ENCODE measurements at places on chromosomes 4 and X. TPM values are rescaled to one million over a fixed set of nuclear protein-coding genes. Genes with fewer than 3 reads are reported as not detected.

DYNLT3 gene
- total RNA-seq: 22.2 TPM

DNA sequence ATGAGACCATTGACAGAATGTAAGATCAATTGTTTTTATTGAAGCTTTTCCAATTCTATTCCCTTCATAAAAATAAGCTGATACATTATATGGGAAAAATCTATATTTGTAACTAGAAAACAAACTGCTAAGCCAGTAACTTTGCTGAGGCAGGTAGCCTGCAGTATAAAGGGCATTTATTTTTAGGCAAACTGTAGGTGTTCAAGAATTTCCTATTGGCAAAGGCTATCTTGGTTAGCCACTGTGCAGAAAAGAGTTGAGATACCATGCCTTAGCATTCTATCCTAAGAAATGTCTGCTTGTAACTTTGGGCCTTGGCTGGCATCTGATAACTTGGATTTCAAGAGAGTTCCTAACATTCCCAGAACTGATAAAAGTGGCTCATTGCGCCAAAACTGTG is 18.5 kb upstream of the PRRG1 start:
- no peaks in the 10 kb centered on the region for H3K36me3 ChIP-seq
- H3K4me1 ChIP-seq: no peaks in the 10 kb centered on the region
- H3K4me3 ChIP-seq: no peak overlapping the region
- no peak for DNase-seq
- no peak overlapping the region for H3K27ac ChIP-seq

DNA sequence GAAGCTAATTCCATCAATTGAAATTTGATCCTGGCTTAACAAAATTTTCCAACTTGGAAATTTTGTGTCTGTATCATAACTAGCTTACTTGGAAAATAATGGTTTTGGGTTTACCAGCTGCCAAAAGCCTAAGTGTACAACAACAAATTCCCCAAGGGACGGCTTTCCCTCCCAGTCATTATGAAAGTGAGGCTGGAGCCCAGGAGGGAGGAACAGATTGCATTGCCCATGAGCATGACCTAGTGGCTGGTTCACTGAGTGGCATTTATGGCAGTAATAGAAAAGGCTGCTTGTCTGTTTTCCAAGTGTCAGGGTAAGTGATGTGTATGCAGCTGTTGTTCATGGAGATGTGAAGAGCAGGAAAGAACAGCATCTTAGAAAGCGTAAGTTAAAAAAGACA is 70.8 kb upstream of the HHIP start:
- no peaks in the 10 kb centered on the region for H3K4me1 ChIP-seq
- H3K27ac ChIP-seq: no peak overlapping the region
- DNase-seq: no peak
- no peaks in the 10 kb centered on the region for H3K36me3 ChIP-seq
- no peaks in the 10 kb centered on the region for H3K27me3 ChIP-seq

DNA sequence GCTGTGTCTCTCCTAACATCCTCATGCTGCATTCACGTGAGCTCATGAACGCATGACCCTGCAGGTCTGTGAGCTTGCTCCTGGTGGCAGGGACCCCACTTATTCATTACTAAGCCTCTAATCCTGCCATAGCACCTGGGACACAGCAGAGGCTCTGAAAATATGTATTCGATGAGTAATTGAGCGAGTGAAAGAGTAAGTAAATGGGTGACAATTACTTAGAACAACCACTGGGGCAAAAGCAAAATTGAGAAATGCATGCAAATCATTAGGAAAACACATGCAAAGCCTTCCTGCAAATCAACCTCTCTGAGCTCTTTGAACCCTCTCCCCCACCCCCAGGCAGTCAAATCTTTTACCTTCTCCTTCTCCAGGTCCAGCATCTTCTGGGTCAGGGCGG is 23.6 kb upstream of the C4orf50 start:
- no peaks in the 10 kb centered on the region for H3K36me3 ChIP-seq
- no peaks in the 10 kb centered on the region for H3K27me3 ChIP-seq
- H3K4me1 ChIP-seq: no peaks in the 10 kb centered on the region
- no peak overlapping the region for H3K4me3 ChIP-seq

SLC39A8 gene
- 75.4 TPM for total RNA-seq

TRIM2 gene
- 151 TPM for total RNA-seq

GRCh38 chr4:83323136-83323535 is 11.5 kb downstream of the HPSE start:
- H3K4me1 ChIP-seq: no peaks in the 10 kb centered on the region
- no peak overlapping the region for H3K27ac ChIP-seq
- no peak for DNase-seq
- H3K4me3 ChIP-seq: no peak overlapping the region
- H3K36me3 ChIP-seq: no peaks in the 10 kb centered on the region

- DNase-seq: no peak
- peaks cover 4% of the 10 kb centered on the region for H3K4me1 ChIP-seq
- no peaks in the 10 kb centered on the region for H3K36me3 ChIP-seq
- H3K27ac ChIP-seq: no peak overlapping the region
- H3K4me3 ChIP-seq: no peak overlapping the region
Measured at GRCh38 chr4:38567457-38567856, 96.5 kb upstream of the KLF3 start.

DNA sequence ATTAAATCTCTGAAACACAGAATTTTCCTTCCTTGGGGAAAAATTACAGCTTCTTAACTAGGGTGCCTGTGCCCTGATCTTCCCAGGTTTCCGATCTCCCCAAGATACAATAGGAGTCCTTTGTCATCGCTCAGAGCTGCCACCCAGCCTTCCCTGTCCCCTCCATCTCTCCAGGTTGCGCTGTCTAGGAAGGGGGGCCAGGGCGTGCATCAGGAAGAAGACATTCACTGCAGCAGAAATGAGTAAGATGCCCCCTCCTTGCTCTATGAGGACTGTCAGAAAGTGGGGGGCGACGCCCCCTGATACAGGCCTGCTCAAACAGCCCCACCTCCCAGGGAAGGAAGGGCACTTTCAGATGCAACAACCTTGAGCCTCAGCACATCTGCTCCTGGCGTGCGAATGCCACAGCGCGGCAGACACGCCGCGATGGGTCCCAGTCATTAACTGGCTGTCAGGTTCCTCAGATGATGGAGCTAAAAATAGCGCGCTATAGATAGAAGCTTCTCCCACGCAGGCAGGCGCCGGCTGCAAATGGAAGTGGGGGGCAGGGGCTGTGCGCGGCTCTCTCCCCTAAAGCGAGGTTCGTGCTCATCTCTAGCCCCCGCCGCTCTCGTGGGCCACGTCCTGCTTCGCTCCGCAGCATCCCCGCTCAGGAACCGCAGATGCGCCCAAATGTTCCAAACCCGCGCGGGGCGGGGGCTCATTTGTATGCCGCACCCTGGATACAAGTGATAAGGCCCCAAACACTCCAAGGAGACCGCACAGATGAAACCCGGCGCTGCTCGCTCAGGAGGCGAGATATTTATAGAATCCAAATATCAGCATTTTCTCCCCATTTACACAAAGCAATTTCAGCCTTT is 57.6 kb upstream of the LGI2 start:
- no peaks in the 10 kb centered on the region for H3K36me3 ChIP-seq
- no peak overlapping the region for H3K4me3 ChIP-seq
- DNase-seq: no peak
- no peaks in the 10 kb centered on the region for H3K27me3 ChIP-seq
- no peaks in the 10 kb centered on the region for H3K4me1 ChIP-seq
- no peak overlapping the region for H3K27ac ChIP-seq

AKAP4 gene
- not detected for total RNA-seq

DNA sequence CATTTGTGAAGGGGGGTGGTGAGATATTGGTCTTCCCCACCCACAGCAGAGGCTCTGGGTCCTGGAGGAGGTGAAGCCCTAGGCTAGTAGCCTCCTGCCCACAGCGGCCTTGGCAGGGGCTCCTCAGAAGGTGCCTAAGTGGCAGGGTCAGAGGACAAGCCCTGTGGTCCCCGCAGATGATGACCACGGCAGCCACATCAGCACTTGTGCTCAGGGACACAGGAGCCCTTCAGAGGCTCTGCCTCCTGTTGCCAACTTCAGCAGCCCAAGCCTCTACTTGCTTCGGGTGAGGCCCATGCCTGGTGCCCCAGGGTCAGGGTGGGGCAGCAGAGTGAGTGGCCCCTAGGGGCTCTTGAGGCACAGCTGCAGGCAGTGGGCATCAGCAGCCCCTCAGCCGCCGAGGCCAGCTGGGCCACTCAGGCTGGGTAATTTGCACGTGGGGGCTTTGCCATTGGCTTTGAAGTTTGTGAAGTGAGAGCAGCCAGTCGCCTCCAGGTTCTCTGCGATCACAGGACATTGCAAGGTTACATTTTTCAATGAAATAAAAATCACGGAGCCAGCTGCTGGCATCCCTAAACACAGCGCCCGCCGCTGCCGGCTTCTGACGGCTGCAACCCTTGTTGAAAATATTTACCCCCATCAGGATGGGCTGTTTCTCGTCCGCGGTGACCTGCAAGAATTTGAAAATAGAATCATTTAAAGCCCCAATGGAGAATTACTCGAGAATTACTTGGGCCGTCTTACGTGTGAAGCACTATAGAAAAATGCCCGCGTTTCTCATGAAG is 108.5 kb downstream of the HMX1 start:
- no peaks in the 10 kb centered on the region for H3K36me3 ChIP-seq
- no peak overlapping the region for H3K27ac ChIP-seq
- no peaks in the 10 kb centered on the region for H3K27me3 ChIP-seq

DNA sequence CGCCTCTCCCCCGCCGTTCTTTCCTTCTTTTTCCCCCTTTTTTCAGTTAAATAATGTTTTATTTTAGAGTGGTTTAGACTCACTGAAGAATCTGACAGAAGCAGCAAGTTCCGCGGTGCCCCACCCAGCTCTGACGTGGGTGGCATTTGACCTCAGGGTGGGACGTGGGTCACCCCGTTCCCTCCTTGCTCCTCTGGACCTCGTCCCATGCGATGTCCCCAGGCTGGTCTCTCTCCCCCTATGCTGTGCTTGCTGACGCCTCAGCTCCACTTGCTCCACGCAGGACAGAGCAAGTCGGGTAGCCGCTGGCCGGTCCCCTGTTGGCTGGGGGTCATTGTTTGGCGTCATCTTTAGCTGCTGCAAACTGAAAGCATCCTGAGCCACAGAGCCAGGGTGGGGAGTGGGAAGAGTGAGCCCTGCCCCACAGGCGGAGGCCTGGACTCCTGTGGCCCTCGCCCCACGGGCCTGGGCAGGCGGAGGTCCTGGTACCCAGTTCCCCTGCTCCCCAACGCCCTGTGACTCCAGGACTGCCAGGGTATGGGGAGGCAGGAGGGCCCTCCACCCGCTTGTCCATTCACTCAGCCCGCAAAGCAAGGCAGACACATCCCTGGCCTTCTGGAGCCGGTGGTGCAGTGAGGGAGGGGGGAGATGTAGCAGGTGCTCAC is 30.8 kb downstream of the TRMT44 start:
- no peak overlapping the region for H3K4me3 ChIP-seq
- no peak for DNase-seq
- H3K36me3 ChIP-seq: no peaks in the 10 kb centered on the region
- no peaks in the 10 kb centered on the region for H3K4me1 ChIP-seq

GRCh38 chr4:106996490-106996889 is 39.6 kb downstream of the DKK2 start:
- DNase-seq: no peak
- no peaks in the 10 kb centered on the region for H3K36me3 ChIP-seq
- no peak overlapping the region for H3K4me3 ChIP-seq
- H3K4me1 ChIP-seq: no peaks in the 10 kb centered on the region

- H3K4me3 ChIP-seq: no peak overlapping the region
- H3K27ac ChIP-seq: no peak overlapping the region
- H3K27me3 ChIP-seq: no peaks in the 10 kb centered on the region
- peaks cover 31% of the 10 kb centered on the region for H3K4me1 ChIP-seq
- no peak for DNase-seq
Measured at GRCh38 chr4:1210971-1211370, 38.0 kb downstream of the CTBP1 start.

DNA sequence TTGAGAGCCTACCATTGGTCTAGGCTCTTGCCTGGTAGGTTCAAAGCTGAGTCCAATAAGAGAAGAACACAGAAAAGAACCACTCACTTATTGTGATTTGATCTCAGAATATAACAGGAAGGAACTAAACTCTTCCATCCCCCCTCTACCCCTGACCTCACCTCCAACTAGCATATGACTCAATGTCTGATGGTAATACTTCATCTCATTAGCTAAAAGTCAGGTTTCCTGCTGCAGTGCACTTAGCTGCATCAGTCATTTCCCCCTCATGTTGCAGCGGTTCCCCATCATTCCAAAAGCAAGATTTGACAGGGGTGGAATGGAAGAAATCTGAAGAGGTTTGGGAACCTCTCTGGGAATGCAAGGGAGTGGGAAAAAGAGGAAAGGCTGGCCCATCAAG is 289.5 kb downstream of the SMARCA1 start:
- H3K36me3 ChIP-seq: no peaks in the 10 kb centered on the region
- DNase-seq: no peak
- no peak overlapping the region for H3K4me3 ChIP-seq
- H3K27me3 ChIP-seq: no peaks in the 10 kb centered on the region
- no peaks in the 10 kb centered on the region for H3K4me1 ChIP-seq
- no peak overlapping the region for H3K27ac ChIP-seq

HERC5 gene
- total RNA-seq: 1.4 TPM

DNA sequence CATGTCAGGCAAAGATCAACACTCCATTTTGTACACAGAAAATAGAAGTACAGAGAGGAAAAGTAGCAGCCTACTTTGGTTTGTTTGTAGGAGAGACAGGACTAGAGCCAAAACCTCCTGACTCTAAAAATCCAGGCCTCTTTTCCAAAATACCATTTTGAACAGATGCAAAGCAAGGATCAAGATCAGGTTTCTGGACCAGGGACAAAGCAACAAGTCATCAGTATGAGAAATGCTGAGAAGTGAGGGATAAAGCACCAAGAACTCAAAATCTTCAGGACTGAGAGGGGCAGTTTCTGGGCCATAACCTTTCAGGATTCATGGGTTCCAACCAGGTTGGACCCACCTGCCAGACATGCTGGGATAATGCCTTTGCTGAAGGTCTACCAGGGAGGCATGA is 36.6 kb upstream of the MBTPS2 start:
- no peaks in the 10 kb centered on the region for H3K4me1 ChIP-seq
- H3K36me3 ChIP-seq: no peaks in the 10 kb centered on the region
- no peak for DNase-seq
- H3K27me3 ChIP-seq: no peaks in the 10 kb centered on the region
- H3K4me3 ChIP-seq: no peak overlapping the region
- no peak overlapping the region for H3K27ac ChIP-seq

DNA sequence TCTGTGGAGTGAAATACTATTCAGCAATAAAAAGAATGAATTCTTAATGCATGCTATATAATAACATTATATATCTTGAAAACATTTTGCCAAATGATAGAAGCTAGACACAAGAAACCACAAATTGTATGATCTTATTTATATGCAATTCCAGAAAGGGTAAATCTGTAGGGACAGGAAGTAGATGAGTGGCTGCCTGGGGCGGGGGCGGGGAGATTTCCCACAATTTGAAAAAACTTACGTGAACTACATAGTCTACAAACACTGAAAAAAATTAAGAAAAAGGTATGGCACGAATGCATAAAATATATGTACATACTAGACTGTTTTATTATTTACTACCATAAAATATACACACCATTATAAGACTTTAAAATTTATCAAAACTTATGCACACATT is 81.6 kb downstream of the WWC2 start:
- DNase-seq: no peak
- no peaks in the 10 kb centered on the region for H3K4me1 ChIP-seq
- no peak overlapping the region for H3K4me3 ChIP-seq
- no peaks in the 10 kb centered on the region for H3K27me3 ChIP-seq
- H3K27ac ChIP-seq: no peak overlapping the region
- H3K36me3 ChIP-seq: no peaks in the 10 kb centered on the region

FAT1 gene
- total RNA-seq: 300 TPM

Measured in colonic mucosa (tissue), 4 donors.